Naive thymus-derived CD4-positive, alpha-beta T cell (primary cell): ENCODE measurements at places on chromosomes 1 and 21. TPM values are rescaled to one million over a fixed set of nuclear protein-coding genes. Genes with fewer than 3 reads are reported as not detected.

DNA sequence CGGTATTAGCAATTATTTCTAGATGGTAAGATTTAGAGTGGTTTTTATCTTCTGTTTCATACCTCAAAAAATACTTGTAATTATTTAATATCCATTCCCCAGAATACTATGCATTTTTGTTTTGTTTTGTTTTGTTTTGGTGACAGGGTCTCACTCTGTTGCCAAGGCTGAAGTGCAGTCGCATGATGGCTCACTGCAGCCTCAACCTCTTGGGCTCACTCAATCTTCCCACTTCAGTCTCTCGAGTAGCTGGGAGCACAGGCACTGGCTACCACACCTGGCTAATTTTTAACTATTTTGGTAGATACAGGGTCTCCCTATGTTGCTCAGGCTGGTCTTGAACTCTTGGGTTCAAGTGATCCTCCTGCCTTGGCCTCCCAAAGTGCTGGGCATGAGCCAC is 252.7 kb downstream of the AKT3 start:
- no peak overlapping the region for H3K27ac ChIP-seq
- no peaks in the 10 kb centered on the region for H3K27me3 ChIP-seq
- no peaks in the 10 kb centered on the region for H3K36me3 ChIP-seq
- no peak for DNase-seq

SPRR1B gene
- not detected for polyA plus RNA-seq

DNA sequence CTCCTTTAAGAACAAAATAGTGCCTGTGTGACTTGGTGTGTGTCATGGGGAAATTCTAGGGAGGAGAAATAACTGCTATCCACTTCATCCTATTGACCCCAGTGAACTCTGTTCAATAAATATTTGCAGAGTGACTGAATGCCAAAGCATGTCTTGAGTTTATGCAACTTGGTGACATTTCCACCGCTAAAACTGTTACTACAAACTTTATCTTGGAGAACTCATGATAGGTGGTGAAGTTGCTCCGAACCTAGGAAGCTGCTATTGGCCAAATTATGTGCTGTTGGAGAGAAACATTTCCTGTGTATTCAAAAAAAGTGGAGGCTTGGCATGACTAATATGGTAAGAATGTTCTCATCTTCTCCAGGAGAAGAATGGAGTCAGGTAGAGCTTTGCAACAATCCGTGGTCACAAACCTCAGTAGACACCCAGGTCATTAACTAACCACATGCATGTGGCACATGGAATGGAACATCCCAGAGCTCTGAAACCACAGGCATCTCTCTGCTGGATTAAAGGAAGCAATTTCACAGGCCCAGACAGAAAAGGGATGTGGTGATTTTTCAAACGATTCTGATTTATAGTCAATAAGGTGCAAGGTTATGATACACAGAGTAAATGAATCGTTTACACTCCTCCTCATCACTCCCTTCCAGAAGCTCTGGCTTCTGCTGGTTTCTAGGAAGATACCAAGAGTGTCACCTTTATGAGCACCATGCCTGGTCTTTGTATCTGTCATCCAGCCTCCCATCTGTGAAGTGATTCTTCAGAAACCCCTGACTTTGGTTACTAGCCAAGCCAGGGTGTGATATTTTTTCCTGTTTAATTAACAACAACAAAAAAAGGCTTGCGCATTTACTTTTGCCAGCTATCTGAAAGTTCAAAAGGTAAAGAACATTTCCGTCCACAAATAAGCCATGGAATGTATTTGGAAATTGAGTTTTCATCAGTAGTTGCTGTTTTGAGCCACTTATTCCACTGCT is 361.1 kb downstream of the TGFB2 start:
- no peaks in the 10 kb centered on the region for H3K4me1 ChIP-seq
- no peaks in the 10 kb centered on the region for H3K36me3 ChIP-seq
- H3K4me3 ChIP-seq, result no peak overlapping the region
- H3K27me3 ChIP-seq, result no peaks in the 10 kb centered on the region
- DNase-seq, result no peak

DNA sequence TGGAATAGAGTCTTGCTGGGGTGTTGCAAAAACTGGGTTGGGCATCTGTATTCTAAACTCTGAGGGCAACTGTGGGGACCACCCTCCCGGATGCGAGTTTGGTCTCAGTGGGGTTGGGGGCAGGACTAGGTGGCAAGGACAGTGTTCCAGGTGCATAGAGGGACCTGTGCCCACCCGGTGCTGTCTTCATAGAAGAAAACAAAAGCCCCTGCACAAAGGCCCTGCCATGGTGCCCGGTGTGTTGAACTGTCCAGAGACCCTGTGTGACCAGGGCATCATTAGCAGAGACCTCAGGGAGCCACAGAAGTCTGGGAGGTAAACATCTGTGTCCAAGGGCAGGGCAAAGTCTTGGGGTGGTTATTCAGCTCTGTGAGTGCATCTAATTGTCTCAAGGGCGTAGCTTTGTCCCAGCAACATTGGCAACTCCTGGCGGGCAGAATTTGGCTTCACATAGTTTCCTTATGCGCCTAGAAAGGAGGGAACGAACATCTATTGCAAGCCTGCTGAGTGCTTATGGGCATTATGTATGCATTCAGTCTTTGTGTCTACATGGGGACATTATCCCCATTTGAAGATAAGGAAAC is 72.2 kb upstream of the IFFO2 start:
- DNase-seq, result no peak
- H3K36me3 ChIP-seq, result no peaks in the 10 kb centered on the region
- H3K4me3 ChIP-seq, result no peak overlapping the region

CDK18 gene
- 0.20 TPM for polyA plus RNA-seq

DNA sequence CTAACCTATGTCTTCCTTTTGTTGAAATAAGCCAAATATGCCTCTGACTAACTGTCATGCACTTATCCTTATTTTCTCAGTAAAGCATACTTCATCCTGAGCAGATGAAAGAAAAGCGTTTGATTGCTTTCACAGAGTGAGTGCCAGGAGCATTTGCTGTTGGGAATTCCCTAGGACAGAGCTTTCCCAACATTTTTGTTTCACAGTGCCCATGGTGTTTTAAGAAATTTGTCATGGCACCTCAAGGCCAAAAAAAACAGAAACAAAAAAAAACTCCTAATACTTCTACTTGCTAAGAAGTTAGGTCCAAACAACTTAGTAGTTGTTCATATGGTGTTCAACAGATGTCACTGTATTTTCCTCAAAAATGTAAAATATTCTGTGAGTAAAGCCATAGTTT is 120.8 kb upstream of the BMP8A start:
- no peaks in the 10 kb centered on the region for H3K27me3 ChIP-seq
- no peaks in the 10 kb centered on the region for H3K4me1 ChIP-seq
- no peak overlapping the region for H3K4me3 ChIP-seq
- H3K36me3 ChIP-seq, result peaks cover 75% of the 10 kb centered on the region

CSF1 gene
- polyA plus RNA-seq, result 0.94 TPM

ANGPTL3 gene
- polyA plus RNA-seq, result not detected

GRCh38 chr1:33143176-33143575 is 38.7 kb downstream of the TRIM62 start:
- no peaks in the 10 kb centered on the region for H3K36me3 ChIP-seq
- H3K27ac ChIP-seq, result no peak overlapping the region
- no peaks in the 10 kb centered on the region for H3K27me3 ChIP-seq

IL22RA1 gene
- not detected for polyA plus RNA-seq

GRCh38 chr1:42136466-42136865 is 16.7 kb upstream of the GUCA2B start:
- H3K4me1 ChIP-seq, result no peaks in the 10 kb centered on the region
- H3K27me3 ChIP-seq, result no peaks in the 10 kb centered on the region
- no peaks in the 10 kb centered on the region for H3K36me3 ChIP-seq
- DNase-seq, result no peak
- no peak overlapping the region for H3K4me3 ChIP-seq
- H3K27ac ChIP-seq, result no peak overlapping the region

HUNK gene
- not detected for polyA plus RNA-seq

DNA sequence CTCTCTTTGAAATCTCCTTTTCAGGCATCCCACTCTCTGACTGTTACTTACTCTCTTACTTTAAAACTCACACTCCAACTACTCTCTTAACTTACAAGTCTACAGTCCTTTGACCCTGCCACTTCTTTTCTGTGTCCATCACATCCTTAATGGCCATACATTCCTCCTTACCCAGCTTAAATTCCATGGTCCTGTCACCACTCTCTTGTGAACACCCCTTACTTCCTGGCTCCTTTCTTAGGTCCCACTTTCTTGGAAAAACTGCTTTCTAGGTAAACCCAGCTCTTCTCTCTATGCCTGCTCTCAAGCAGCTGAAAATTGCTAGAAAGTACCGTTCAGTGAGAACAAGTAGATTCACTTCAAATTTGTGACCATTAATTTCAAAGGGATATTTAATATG is 109.1 kb downstream of the OLFML2B start:
- DNase-seq, result no peak
- no peak overlapping the region for H3K27ac ChIP-seq
- no peak overlapping the region for H3K4me3 ChIP-seq

MRPL24 gene
- 98.0 TPM for polyA plus RNA-seq
